NCI-H2171 (cell line): ENCODE measurements at places on chromosomes 5 and 9.

DNA sequence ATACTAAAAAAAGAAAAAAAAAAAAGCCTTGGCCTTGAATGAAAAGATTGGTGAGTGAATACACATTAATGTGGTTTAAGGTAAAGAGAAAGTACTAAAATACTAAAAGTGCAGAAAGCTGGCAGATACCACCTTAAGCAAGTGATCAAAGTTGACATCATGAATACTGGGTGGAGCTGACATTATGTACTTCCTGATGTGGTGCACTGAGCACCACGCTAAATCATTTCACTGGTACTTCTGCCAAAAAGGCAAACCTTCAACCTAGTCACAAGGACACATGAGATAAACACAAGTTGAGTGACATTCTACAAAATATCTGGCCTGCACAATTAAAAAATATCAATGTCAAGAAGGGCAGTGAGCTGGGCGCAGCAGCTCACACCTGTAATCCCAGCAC is 33.8 kb upstream of the PANK3 start:
- no peak for DNase-seq

- no peak for DNase-seq
These were observed 8.6 kb upstream of the ZNF169 start for GRCh38 chr9:94250456-94250855.

GRCh38 chr9:85723215-85723614 is 18.5 kb downstream of the AGTPBP1 start:
- no peak for DNase-seq

GRCh38 chr5:127834094-127834531 is 130.9 kb downstream of the CCDC192 start:
- no peak for DNase-seq

DNA sequence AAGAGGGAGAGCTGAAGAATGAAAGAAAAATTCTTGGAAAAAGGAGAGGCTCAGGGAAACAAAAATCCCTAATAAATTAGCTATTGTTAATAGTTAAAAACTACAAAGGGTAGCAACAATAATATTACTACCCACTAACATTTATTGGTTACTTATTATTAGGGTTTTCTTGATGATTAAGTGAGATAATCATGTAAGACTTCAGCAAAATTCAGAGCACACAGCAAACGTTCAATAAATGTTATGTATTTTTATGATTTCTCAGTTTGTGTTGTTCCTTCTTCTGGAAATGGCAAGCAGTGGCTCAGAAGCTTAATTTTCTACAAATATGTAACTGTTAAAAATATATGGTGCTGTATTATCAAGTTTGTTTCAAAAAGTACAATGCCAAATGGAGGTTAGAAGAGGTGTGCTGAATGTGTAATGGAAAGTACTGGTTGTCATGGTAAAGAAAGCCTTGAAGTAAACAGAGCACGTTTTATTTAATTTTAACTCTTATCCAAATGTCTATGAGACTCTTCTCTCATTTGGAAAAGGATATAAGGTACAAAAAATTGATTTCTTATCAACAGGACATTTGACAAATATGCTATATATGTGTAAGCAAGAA is 226.0 kb upstream of the ATP10B start:
- no peak for DNase-seq

DNA sequence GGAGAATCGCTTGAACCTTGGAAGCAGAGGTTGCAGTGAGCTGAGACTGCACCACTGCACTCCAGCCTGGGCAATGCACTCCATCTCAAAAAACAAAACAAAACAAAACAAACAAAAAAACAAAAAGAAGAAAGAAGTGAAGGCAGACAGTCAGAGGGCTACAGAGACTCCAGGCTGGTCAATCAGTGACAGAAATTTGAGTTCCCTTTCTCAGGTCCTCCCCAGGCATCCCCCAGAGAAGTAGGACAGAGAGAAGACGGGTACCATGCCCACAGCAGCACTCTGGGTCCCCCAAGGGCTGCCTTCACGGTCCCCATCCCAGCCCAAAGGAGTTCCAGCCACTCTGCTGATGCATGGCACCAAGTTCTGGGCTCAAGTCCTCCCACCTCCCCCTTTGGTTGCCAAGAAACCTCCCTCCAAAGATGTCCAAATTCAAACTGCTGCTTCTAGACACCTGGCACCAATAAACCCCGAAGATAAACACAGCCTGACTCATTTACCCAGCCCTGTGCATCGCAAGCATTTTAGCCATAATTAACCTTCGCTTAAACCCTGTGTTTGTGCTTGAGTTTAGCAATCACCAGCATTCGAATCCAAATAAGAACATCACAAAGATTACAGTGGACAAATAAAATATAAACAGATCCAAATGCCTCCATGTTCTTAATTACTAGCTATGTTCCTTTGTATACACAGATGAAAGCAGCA is 24.0 kb downstream of the SEMA4D start:
- DNase-seq = no peak

GRCh38 chr9:132800038-132800648 is 77.9 kb downstream of the AK8 start:
- peak; percentile 85 for DNase-seq

DNA sequence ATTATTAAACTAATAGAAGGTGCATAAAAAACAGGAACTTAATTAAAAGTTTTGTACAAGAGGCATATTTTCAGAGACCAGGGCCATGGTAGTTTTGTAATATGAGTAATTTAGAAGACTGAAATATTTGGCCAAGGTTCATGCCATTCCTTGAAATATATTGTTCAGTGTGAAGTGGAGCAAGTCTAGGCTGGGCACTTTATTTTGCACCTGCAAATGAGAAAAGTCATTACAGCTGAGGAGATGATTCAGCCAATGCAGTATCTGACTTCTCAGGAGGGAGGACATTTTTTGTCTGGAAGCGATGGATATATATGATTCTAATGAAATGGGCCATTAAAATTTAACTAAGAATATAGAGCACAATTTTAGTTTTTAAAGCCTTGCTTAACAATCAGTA is 754.0 kb upstream of the ADAMTS16 start:
- no peak for DNase-seq

DNA sequence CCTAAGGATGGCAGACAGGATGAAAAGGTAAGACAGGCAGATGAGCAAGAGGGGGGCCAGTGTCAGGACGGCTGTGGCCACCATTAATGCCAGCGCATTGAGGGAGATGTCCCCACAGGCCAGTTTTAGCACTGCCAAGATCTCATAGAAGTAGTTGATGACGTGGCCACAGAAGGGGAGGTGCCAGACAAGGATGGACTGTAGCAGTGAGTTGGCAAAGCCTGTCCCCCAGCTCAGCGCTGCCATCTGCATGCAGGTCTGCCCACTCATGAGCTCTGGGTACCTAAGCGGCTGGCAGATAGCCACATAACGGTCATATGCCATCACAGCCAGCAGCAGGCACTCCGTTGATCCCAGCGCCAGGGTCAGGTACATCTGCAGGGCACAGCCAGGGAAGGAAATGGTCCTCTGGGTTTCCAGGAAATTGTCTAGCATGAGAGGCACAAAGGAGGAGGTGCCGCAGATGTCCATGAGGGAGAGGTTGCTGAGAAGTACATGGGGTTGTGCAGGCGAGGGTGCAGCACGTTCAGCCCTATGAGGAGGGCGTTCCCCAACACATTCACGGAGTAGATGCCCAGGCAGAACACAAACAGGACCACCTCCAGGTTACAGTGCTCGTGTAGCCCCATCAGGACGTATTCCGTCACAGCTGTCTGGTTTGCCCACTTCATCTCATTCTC is 10.8 kb downstream of the OR13J1 start:
- no peak for DNase-seq

DNA sequence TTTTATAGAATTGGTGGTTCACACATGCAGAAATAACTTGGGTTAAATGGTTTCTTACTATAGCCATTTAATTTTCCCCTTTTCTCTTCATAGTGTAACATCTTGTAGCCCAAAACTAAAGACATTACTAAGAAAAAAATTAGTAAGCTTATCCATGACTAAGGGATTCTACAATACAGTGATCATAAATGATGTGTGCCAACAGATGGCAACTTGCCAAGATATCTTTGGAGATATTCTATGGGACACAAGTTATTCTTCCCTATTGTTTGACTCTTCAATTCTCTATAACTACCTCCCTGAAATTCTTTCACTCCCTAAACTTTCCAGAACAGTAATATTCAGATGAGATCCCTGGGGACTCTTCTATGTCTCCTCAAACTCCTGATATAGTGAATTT is 580.6 kb downstream of the PTPRD start:
- no peak for DNase-seq

DNA sequence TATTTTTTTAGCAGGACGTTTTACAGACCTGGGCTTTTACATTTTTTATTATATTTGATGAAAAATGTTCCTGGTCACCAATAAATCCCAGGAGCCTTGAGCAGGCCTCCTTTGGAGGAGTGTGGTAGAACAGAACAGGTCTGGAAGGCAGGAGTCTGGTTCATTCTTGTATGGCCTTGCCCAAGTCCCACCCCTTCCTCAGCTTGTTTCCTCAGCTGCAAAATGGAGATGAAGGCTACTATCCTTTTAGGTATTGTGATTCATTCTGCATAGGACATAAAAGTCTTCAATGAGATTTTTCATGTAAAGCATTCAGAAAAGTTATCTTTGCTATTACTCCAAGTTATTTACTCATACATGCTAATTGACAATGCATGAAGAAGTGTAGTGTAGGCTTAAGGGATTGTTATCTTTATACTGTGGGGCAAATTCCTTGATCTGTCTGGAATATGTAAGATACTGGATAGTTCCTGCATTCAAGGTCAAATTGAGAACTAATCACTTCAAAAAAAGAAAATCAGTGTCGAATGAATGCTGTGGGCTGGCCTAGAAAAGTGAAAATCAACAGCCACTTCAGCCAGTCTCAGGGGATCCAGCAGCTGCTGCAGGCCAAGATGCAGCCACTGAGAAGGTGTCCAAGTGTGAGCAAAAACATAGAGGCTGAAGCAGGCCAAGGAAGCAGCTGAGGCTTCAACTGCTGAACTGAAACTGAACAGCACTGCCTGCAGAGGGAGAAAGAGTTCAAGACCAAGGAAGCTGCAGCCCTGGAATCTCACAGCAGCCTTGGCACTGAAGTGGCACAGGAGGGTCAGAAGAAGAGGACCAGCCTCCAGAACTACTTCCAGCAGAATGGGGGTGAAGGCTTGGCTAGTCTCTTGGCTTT is 15.5 kb upstream of the SLC36A3 start:
- DNase-seq = no peak

GRCh38 chr9:126719618-126720031 is 85.2 kb upstream of the ZBTB43 start:
- DNase-seq = peak; percentile 35

- DNase-seq = no peak
These were observed 1.2 kb upstream of the NSD1 start for GRCh38 chr5:177132136-177133095.

GRCh38 chr5:61182449-61182848 is 20.2 kb upstream of the SMIM15 start:
- DNase-seq = no peak

GRCh38 chr5:107389130-107389774 is 281.5 kb downstream of the EFNA5 start:
- no peak for DNase-seq

DNA sequence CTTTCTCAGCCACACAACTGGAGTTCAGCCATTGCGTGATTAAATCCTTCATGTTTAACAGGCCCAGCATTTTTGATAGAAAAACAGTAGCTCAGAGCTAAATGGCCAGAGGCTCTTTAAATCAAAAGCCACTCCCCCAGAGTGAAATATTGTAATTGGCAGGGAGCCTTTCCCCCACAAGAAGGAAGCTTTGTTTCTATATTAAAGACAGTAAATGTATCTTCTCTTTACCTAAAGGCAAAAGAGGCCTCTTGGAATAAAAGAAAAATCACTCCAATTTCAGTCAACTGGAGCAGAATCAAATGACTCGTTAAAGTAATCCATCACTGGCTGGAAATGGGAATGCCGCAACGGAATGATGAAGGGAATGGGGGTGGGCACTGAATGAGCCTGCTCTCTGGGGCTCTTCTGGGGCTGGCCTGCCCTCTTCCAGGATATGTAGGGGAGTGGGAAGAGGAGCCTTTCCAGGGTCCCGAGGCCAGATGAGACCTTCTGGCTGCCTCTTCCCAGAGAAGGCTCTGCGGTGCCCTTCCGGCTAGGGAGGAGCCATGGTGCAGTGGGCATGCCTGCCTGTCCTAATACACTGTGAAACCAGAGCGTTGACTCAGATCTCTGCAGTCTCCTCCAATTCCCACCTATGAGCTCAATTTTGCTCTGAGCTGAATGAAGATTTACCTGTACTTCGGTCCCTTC is 45.2 kb downstream of the ANKDD1B start:
- DNase-seq = no peak
